BJ (cell line): ENCODE measurements at places on chromosomes 11 and 22.

GRCh38 chr22:45918459-45919370, 58.2 kb downstream of the WNT7B start:
- DNase-seq: no peak

GRCh38 chr11:36282926-36283325, 6.3 kb downstream of the COMMD9 start:
- DNase-seq: no peak

DNA sequence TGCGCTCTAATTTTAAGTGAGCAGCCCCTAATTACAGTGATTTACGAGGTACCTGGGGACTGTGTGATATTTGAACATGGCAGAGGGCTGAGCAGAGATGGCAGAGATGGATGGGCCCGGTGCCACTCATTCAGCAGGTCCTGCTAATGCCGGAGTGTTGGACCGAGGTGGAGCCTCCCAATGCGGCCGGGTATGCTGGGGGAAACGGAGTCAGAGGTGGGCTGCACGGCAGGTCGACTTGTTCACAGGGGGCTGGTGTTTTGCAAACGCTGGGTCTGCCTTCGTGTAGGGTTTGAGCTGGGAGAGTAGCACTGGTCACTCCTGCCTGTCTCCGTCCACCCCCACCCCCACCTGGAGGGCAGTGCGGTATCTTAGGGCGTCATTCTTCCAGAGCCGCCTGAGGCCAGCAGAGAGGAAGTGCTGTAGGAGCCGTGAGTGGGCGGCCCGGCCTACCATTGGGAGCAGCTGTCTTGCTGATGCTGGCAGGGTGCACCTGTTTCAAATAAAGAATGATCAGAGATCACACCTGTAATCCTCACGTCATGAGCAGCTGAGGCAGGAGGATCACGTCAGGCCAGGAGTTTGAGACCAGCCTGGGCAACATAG, 122.6 kb downstream of the IGLL1 start:
- DNase-seq: no peak

- no peak for DNase-seq
Observed at GRCh38 chr11:126809514-126810289, 190.9 kb downstream of the KIRREL3 start.

GRCh38 chr11:72753341-72754148, 1.3 kb upstream of the ARAP1 start:
- DNase-seq: no peak

DNA sequence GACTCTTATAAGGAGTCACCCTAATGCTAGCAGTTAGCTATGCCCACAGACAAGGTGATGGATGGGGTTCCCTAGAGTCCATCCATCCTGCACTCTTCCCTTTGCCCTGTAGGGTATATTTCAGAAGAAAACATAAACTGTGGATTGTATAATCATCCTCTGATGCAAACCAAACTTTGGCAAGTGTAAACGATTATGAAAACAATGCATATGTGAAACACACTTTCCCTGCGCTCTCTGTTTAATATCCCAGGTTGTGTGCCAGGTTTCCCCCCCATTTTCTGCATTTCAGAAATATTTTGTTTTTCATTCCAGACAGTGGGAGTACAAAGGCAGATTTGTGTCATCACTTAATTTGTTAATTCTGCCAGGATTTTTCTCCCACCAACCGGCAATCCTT, 110.0 kb downstream of the LDLRAD3 start:
- DNase-seq: no peak

GRCh38 chr11:132456751-132457328, 1075.5 kb downstream of the OPCML start:
- DNase-seq: no peak

- DNase-seq: no peak
Observed at GRCh38 chr11:71335371-71335770, 83.0 kb upstream of the SHANK2 start.

GRCh38 chr22:17980015-17980590, 44.3 kb downstream of the MICAL3 start:
- DNase-seq: no peak
